ENCODE measurements at places on chromosomes 2 and 18.

DNA sequence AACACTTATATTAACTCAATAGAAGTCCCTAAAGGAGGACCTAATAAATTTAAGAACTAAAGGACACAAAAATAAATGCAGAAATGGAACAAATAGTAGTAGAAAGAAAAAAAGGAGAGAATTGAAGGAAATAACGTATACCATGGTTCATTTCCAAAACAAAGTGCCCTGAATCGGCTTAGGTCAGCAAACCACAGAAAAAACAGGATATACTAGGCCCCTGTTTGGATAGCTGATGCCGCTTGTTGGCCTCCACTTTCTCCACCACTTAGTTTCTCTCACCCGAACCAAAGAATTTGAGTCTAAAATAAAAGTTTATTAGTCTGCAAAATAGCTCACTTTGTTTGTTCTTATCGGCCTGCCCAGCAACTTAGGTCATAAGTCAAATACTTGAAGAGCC is 100.4 kb downstream of the HIBCH start:
- DNase-seq: no peak

GRCh38 chr2:237109421-237109934 is 23.8 kb downstream of the COPS8 start:
- DNase-seq: no peak

- no peak for DNase-seq
Measured at GRCh38 chr2:20164061-20164733, 60.7 kb downstream of the SDC1 start.

DNA sequence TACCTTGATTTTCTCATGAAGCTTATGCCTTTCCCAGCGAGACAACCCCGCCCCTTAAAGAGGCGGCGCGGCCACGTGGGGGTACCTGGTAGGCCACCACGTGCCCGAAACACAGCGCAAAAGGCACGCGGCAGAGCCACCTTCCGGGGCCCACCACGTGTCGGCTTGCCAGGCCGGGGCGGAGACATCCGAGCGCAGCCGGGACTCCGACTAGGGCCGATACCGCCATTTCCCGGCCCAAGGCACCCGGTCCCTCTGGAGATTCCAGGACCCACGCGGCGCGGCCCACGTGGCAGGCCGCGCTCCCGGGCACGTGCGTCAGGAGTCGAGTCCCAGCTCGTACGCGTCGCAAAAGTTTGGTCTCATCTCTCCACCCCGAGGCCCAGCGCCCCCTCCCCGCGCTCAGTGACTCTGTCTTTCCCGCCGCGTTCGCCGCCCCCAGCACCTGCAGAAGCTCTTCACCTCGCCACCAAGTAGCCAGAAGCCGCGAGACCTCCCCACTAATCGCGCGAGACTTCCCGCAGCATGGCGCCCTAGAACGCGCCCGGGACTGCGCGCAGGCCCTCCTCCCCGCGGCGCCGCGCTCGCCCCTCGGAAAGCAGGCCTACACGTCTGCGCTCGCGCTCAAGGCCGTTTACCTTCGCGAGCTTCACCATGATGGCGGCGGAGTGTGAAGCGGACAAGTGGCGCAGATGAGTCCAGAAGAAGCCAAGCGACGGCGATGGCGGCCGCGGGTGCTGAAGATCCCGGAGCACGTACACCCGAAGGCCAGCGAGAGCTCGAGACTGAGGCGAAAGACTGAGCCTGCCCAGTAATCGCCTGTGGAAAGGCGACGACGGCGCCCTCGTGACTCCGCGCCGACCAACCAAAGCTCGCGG is at the start of gene NCL:
Gene NCL, minus strand, starts transcription at position 787 of the 878 bp plus-strand sequence. Its CDS starts 131 bp downstream, at position 656.
- DNase-seq: peak; percentile 73

GRCh38 chr2:60746318-60746717 is 9.8 kb upstream of the PAPOLG start:
- DNase-seq: no peak

DNA sequence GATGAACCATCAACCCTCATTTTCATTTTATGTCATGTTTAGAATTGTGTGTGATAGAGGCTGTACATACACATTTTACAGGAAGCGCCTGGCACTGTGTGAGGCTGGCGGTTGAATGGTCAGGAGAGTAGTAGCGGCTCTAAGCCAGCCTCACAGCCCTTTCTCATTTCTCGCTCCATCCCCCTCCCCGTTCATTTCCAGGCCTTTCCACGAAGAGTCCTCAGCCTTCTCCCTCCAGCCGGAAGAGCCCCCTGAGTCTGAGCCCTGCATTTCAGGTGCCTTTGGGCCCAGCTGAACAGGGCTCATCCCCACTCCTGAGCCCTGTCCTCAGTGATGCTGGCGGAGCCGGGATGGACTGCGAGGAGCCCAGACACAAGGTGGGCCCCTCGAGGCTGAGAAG is 51.8 kb downstream of the STK25 start:
- DNase-seq: no peak

DNA sequence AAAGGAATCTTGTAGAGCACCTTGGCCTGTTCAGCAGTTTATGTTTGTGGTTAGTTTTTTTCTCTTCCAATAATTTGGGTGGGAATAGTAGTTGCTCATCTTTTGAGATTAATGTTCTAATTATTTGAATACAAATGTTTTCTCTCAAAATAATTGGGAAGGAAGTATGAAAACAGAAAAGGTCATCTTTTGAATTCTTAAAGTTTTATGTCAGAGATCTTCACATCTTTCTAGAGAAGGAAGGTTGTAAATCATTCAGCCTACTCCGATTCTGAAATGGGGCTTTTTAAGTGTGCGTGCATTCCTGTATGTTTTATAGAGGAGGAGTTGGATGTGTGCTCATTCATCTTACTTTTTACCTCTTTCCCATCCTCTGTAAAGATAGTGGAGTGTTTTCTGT is 29.0 kb downstream of the GRHL1 start:
- no peak for DNase-seq

DNA sequence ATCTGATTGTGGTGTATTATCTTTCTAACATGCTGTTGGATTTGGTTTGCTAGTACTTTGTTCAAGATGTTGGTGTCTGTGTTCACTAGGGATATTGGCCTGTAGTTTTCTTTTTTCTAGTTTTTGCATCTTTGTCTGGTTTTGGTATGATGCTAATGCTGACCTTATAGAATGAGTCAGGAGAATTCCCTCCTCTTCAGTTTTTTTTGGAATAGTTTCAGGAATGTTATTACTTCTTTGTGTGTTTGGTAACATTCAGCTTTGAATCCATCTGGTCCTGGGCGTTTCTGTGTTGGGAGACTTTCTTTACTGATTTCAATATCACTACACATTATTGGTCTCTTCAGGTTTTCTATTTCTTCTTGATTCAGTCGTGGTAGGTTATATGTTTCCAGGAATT is 124.2 kb upstream of the EPB41L5 start:
- no peak for DNase-seq

- DNase-seq: no peak
Measured at GRCh38 chr18:34704823-34705222, 5.3 kb upstream of the DTNA start.

All from central memory CD8-positive, alpha-beta T cell (primary cell).